ENCODE measurements at places on chromosomes 6 and 20.

- DNase-seq = no peak
Observed at GRCh38 chr6:123306334-123306733, 310.3 kb downstream of the CLVS2 start.

DNA sequence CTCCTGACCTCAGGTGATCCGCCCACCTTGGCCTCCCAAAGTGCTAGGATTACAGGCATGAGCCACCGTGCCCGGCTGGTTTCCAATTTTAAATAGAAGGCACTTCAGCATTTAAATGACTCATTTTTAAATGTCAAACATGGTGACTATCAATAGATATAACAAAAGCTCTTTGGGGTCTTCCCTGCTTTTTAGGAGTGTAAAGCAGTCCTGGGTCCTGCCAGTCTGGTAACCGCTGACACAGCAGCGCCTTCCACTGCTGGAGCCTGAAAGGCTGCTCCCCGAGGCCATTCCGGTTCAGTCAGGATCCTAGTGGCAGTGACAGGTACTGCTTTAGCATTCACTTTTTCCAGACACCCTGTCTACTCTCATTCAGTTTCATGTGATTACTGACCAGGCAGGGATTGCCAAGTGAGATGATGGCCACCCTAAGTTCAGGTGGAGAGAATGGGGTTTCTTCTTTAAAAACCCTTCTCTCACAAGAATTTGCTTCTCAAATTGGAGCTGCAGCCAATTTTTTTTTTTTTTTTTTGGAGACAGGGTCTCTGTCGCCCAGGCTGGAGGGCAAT lies 5.1 kb downstream of the DIDO1 start:
- DNase-seq = peak; percentile 34

- DNase-seq = no peak
Observed at GRCh38 chr6:157813191-157813590, 9.9 kb upstream of the SNX9 start.

- DNase-seq = no peak
Observed at GRCh38 chr20:21529863-21530262, 16.0 kb upstream of the NKX2-2 start.

DNA sequence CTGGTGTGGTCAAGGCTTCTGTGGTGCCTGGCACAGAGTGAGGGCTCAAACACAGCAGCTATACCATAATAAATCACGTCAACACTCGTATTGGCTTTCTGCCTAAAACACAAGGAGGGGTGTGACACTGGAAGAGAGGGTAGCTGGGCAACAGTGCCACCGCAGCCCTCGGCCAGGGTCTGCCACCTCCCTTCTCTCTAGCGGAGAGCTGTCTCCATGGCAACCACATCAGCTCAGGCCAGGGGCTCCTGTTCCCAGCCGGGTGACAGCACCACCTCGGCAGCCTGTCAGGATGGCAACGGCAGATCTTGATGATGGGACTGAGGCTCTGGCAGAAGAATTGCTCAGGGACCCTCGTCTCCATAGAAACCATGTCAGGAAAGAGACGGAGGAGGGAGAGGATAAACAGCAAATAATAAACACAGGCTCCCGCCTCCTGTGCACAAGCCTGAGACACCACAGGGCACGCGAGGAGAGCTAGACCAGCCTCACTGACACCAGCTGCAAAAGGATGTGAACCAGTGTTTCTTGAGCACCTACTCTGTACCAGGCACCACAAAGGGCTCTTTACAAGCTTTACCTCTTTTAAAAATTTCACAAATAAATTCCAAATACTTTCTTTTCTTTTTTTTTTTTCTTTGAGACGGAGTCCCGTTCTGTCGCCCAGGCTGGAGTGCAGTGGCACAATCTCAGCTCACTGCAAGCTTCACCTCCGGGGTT lies 50.4 kb upstream of the TLDC2 start:
- no peak for DNase-seq

GRCh38 chr20:1280195-1281102 lies 14.4 kb downstream of the SNPH start:
- no peak for DNase-seq

- no peak for DNase-seq
Observed at GRCh38 chr6:131900231-131900630, 50.9 kb downstream of the CCN2 start.

DNA sequence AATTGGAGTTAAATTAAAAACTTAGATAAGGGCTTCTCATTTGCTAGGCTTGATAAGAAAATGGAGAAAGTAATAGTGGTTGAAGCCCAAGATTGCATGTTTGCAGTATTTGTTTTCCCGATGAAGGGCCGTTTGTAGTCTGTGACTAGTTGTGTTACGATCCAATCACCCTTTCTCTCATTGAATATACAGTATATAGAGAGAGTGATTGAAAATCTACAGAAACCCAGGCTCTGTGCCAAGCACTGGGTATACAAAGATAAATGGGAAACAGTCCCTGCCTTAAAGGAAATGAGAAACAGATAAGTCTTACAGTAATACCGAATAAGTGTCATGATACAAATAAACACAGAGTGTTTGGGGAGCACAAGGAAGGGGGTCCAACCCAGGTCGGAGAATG lies 55.2 kb upstream of the CDKAL1 start:
- no peak for DNase-seq

DNA sequence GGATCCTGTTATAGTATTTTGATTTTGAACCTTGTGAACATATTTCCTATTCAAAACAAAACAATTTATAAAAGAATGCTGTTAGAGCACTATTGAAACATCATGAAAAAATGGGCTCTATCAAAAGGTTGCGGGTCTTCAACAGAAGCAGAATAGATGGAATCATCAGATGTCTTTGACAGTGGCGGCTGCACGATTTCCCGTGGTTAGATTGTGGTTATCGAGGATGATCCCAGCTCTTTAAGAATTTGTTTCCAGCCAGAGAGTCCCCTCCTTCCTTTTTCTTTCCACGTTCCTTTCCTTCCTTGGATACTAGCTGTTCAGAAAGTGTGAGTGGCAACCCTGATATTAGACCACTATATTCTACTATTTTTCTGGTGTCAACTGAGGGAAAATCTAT lies 163.4 kb downstream of the FARS2 start:
- DNase-seq = no peak

- no peak for DNase-seq
Observed at GRCh38 chr6:3568396-3569082, 111.7 kb upstream of the SLC22A23 start.

DNA sequence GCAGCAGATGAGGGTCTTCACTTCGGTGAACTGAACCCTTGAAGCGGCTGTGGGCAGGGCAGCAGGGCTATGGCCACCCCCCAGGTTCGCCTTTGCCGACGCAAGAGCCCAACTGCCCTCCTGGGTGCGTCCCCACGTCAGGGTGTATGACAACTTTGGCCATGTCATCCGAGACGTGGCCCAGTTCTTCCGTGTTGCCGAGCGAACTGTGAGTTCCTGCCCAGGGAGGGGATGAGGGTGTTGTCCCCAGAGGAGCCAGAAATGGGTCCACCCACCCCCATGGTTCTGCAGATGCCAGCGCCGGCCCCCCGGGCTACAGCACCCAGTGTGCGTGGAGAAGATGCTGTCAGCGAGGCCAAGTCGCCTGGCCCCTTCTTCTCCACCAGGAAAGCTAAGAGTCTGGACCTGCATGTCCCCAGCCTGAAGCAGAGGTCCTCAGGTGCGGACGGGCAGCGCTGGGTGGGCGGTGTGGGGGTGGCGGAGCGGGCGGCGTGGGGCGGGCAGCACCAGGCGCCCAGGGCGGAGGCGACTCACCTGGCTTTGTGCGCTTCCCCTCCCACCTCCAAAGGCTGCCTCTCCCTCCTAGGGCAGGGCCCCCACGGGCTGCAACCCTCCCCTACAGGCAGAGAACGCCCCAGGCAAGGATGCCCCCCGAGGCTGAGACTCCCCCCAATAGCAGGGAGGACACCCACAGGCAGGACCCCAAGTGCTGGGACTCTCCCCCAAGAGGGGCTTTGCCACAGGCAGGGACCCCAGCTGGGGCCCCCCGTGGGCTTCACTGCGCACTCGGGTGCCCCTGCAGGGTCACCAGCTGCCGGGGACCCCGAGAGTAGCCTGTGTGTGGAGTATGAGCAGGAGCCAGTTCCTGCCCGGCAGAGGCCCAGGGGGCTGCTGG lies 6.2 kb upstream of the TNFRSF6B start:
- DNase-seq = no peak

DNA sequence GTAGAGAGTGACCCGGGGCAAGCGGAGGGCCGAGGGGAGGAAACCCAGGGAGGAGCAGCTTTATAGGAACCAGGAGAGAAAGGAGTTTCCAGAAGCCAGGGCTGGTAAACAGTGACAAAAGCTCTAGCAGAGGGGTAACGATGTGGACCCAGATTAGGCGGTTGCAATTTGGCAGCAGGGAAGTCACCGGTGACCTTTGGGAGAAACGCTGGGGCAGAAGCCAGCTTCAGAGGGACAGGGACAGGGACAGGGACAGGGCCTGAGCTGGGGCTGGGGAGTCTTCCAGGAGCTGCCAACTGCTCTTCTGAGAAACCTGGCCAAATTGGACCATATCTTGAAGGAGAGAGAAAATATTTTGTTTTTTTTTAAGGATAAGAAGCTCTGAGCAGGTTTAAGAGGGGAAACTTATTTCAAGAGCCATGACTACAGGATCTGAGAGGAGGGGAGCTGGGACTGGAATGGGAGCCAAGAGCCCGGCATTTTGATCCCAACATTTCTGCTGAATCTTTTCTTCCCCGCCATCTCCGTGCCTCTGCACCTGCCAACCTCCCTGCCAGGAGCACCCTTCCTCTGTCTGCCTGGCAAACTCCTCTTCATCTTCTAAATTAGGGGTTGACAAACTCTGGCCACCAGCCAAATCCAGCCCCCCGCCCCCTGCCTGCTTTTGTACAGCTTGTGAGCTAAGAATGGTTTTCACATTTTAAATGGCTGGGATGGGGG lies 22.6 kb upstream of the PREX1 start:
- no peak for DNase-seq

- DNase-seq = no peak
Observed at GRCh38 chr6:119768201-119768600, 418.6 kb upstream of the MAN1A1 start.

- DNase-seq = peak; percentile 8
Observed at GRCh38 chr20:16803965-16804792, 56.0 kb downstream of the OTOR start.

- DNase-seq = no peak
Observed at GRCh38 chr6:123520217-123520616, 116.5 kb downstream of the TRDN start.

GRCh38 chr6:144955859-144956258 lies 670.7 kb downstream of the UTRN start:
- DNase-seq = no peak

- no peak for DNase-seq
Observed at GRCh38 chr6:167760979-167761793, 65.5 kb upstream of the AFDN start.

DNA sequence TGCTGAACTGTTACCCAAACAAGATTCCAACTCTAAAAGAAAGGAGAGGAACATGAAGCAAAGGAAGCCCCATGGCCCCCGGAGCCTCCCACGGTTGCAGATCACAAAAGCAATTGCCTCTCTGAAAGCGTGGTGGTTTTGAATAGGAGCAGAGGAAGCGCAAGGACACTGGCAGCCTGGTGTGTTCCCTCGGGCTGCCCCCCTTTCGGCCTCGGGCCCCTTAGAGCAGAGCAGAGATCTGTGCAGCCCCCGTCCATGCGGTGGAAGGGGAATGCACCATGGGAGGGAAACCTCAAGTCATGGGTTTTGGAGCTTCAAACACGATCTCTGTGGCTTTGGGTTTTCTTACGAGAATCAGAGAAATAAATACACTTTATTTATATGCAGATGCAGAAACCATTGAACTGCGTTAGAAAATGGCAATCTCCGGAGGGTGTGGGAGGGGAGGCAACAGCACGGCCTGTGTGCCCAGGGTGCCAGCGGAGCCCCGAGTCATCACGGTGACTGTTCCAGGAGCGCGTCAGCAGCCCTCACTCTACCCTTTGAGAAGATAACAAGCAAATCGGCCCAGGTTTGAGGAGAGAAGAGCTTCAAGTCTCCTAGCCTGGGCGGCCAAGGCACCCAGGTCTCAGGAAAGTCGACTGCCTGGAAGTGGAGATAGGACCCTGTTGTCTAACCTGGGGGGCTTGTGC lies 20.5 kb downstream of the FOXF2 start:
- no peak for DNase-seq

DNA sequence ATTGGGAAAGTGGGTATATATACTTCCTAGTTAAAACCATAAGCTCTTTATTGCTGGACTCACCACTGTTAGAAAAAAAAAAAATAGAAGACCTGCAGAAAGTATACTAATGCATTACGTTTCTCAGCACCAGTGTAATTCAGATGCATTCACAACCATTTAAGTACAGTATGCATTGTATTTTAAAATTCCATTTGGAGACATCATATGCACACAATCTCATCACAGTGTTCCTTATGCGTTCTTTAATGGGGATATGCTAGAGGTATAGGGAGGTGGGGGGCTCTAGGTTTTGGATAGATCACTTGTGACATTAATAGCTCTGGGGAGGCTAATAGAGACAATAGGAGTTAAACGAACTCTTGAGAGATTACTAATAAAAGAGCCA lies 9.4 kb downstream of the TFAP2A start:
- DNase-seq = no peak

DNA sequence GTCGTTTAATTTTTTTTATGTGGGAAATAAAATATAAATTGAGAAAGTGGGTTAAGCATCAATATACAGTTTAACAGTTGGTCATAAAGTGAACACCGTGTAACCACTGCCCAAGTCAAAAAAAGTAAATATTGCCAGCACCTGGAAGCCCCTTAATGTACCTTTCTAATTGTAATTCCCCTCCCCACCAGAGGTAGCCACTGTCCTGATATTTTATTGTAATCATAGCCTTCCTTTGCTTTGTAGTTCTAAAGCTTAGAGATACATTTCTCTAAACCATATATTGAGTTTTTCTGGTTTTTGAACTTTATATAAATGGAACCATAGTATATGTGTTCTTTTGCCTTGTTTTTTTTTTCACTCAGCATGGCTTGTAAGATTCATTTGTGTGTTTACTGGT lies 180.6 kb downstream of the TBC1D7 start:
- no peak for DNase-seq

GRCh38 chr20:16314320-16314719 lies 258.9 kb downstream of the KIF16B start:
- DNase-seq = no peak

- DNase-seq = no peak
Observed at GRCh38 chr6:111559188-111560097, 46.2 kb downstream of the TRAF3IP2 start.

DNA sequence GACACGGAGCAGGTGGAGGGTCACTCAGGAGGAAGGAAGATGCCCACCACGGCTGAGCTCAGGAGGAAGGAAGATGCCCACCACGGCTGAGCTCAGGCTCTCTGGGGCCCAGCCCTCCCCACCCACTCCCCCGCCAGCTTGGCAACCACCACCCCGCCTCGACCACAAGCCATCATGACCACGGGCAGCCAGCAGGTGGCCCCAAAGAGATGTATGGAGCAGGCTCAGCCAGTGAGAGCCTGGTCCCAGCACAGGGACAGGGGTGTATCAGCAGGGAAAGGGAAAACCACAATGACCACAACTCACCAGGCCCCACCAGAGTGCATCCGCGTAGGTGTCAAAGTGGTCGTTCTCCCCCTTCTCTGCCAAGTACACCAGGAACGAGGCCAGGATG lies 30.4 kb downstream of the KCNQ2 start:
- peak; percentile 25 for DNase-seq

DNA sequence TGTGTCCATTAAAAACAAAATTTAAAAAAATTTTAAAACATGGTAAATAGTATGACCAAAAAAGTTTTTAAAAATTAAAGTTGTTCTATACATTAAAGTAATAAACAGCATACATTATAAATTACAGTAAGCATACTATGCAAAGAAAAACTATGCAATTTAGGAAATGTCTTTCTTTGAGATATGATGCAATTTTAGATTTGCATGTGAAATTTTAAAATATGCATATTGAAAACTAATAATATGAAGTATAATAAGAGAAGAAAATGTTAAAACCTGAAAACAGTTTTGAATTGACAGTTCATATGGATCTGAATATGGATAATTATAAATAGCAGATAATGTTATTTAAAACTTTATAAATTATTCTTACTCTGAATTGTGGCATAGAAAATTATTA lies 43.1 kb downstream of the ASCC3 start:
- DNase-seq = no peak
